ENCODE measurements at places on chromosomes 6 and 20. TPM values are rescaled to one million over a fixed set of nuclear protein-coding genes. Genes with fewer than 3 reads are reported as not detected.

Gene GRM1
- not detected for total RNA-seq

Gene C6orf58
- total RNA-seq: 0.16 TPM

Gene HAO1
- total RNA-seq: not detected

Gene SAMD5
- not detected for total RNA-seq

Gene RNF39
- not detected for total RNA-seq

DNA sequence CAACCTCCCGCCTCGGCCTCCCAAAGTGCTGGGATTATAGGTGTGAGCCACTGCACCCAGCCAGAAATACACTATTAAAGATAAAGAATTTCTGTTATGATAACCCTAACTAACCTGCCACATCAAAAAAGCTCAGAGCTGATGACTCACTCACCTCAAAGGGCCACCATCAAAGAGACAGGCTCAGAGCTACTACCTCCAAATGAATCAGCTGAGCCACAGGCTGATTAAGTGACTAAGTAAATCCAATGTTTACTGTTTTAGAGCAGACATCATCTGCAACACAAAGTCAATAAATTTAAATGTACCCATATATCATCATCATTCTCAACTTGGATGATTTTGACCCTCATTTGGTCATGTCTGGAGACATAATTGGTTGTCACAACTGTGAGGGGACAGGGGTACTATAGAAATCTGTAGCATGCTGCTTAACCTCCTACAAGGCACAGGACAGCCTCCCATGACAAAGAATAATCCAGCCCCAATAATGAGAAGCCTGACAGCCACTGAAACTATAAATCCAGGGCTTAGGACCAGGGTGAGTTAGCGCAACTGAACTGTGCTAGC, 106.5 kb downstream of the ATP9A start:
- DNase-seq: peak; percentile 20

DNA sequence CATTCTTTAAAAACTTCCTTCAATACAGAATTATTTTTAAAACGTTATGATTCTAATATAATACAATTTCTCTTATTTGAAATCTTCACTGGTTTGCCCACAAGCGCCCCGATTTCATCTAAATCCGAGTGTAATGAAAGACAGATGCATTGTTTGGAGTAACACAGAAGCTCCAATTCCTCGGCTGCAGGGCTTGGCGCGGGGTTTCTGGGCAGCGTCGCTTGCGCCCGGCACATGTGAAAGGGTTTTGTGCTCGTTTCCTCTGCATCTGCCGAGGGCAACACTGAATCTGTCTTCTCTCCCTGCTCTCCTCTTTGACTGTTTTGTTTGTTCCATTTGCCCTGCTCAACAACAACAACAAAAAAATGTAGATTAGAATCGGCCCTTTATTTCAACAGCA, 248.6 kb upstream of the QKI start:
- no peak for DNase-seq

- no peak for DNase-seq
These were observed 10.7 kb downstream of the HLA-A start for GRCh38 chr6:29953001-29953441.

GRCh38 chr6:133203344-133203697, 37.8 kb upstream of the EYA4 start:
- no peak for DNase-seq

DNA sequence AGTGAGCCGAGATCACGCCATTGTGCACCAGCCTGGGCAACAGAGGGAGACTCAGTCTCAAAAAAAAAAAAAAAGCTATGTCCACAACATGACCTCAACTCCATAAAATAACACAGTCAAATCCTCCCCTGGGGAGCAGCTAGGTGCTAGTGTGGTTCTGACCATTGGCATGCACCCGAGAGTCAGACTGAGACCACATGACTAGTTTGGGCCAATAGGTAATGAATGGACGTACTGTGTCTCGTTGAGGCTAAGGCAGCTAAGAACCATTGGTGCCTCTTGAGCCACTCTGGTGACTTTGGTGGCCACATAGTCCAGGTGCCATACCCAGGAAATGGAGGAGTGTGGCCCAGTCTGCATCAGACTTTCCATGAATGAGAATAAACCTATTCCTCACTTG, 40.3 kb downstream of the ATP9A start:
- no peak for DNase-seq

DNA sequence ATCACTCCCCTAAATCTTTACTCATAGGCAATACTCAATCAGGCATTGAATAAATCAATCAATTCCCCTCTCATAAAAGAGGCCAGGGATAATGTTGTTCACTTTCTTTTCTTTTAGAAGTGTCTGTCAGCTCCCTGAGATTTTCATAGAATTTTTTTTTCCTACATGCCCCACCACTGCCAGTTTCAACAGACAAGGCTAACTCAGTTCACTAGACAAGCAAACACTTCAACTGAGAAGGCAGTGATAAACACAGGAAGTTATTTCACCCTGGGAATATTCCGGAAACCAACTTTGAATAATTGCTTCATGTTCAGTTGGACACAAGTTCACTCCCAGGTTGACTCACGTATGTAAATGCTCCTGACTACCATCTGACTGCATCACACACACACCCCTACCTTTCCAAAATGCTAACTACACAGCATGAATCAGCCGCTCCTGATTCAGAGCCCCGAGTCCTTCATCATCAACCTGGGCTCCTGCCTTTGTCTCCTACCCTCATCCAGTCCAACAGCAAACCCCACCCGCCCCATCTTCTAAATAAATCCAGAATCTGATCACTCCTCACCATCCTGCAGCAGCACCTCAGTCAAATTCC, 143.9 kb downstream of the BCAS1 start:
- no peak for DNase-seq

DNA sequence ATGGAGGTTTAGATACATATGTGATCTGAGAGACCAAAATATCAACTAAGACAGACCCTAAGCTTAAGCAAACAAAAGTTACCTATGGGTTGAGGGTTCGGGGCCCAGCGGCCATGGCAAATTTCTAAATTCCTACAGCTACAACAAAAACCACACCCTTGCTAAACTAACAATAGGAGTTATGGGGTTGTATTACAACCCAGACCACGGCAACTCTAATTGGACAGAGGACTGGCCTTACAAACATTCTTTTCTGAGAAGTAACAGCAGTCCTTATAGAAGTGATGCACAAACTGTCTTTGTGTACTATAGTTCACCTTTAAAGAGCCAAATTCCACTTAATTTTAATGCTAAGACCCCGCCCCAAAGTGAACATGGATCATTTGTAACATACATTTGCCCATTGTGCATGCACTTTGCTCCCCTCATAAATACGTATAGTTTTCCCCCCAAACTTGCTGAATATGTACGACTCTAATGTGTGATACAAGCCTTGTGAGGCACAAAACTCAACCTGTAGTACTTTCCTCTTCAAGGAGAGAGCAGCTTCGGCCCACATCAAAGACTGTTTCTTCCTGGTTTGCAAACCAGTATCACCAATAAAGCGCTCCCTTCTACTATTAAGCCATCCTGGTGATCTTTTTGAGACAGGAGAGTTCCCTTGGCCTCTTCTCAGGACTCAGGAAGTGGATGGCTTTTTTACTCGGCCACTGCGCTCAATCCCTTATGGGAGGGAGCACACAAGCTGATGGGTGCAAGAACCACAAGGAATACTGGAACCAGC, 25.6 kb upstream of the MBOAT1 start:
- no peak for DNase-seq

- no peak for DNase-seq
These were observed 257.9 kb downstream of the SMOC2 start for GRCh38 chr6:168698923-168699322.

DNA sequence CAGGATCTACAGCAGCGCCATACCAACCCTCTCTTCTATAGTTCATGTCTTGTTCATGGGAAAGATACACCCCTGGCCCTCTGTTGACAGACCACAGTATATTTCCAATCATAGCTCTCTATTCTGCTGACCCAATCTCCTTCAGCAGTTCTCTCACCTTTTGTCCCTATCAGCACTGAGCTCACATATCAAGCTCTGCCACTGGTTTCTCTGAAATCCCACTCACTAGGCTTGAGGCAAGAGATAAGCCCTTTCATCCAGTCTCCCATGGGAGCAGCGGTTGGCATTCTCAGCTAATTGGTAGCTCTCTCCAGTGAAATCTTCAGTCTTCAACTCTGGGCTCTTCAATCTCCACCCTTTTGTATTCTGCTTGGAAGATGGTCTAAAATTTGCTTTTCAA, 313.4 kb downstream of the GJA1 start:
- DNase-seq: no peak

GRCh38 chr6:75128878-75129570, 76.8 kb downstream of the COL12A1 start:
- no peak for DNase-seq

- DNase-seq: peak; percentile 30
These were observed 1323.0 kb upstream of the GJE1 start for GRCh38 chr6:140809694-140810101.

DNA sequence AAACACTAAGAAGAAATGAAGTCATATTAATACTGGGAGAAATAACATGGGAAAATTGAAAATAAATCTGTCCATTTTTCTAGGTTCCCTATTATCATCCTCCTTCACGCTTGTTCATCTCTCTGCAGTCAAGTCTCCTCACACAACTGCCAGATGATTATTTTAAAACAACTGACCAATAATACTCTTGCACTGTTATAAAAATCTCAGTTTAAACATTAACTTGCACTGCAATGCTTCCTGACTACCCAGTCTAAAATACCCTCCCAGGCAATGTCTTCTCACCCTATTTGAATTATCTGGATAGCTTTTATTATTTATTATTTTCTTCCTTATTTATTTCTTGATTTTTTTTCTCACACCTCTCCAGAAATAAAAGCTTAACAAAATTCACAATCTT, 5.7 kb downstream of the EYS start:
- DNase-seq: no peak

- DNase-seq: no peak
These were observed 59.1 kb downstream of the KIF16B start for GRCh38 chr20:16514140-16514539.

GRCh38 chr6:7467007-7467897, 74.2 kb upstream of the DSP start:
- DNase-seq: no peak

- DNase-seq: no peak
These were observed 155.7 kb upstream of the SUPT3H start for GRCh38 chr6:45533386-45533785.

DNA sequence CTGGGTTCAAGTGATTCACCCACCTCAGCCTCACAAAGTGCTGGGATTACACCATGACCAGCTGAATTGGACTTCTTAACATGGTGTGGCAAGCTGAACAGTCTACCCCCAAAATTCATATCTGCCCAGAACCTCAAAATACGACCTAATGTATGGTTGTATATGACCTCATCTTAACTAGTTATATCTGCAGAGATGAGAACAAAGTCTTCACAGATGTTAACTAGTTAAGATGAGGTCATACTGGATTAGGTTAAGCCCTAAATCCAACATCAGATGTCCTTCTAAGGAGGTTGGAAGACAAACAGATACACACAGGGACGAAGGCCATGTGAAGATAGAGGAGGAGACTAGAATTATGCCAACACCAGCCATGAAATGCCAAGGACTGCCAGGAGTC, 102.5 kb downstream of the JPH2 start:
- DNase-seq: no peak
